ENCODE measurements at places on chromosomes 3 and 15.

DNA sequence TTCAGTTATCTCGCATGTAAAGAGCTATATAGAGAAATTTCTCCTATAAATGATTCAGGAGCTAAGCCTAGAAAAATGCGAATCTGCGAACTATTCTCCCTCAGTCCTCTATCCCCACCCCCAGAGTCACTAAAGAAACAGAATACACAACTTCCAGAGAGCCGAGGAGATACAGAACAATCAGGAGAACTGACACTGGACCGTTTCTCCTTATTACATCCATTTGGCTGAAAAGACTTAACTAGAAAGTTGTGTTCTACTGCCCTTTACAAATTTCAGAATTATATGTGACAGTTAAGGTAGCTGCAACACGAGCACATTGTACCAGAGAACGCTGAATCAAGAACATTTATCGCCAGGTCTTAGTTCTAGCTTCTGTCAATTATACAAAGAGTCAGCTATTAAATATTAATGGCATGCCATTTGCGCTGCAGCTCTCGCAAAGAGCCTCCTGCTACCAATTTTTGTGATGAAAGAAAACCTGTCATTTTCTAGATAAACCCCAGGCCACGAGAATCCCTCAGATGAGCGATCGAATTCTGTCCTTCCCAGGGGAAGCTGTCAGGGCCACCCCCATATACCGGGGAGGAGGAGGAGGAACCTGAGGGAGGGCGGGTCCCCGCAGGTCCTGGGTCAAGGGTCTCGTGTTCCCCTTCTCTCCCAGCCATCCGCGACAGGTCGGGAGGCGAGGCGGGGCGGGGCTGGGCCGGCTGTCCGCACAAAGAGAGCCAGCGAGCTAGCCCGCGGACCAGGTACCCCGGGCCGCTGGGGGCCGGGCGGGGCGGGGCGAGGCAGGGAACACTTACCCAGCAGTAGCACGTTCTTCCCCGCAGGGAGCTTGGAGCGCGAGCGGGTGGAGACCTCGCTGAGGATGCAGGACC, 878 bp downstream of the DYNC1LI1 start:
- peak; percentile 95 for DNase-seq

GRCh38 chr3:13420045-13420830, at the start of gene NUP210:
NUP210 (minus strand) TSS chr3:13420322; CDS start chr3:13420226, 96 bp downstream.
- peak; percentile 94 for DNase-seq

GRCh38 chr15:41994772-41995475, 22.6 kb upstream of the EHD4 start:
- DNase-seq = peak; percentile 19

DNA sequence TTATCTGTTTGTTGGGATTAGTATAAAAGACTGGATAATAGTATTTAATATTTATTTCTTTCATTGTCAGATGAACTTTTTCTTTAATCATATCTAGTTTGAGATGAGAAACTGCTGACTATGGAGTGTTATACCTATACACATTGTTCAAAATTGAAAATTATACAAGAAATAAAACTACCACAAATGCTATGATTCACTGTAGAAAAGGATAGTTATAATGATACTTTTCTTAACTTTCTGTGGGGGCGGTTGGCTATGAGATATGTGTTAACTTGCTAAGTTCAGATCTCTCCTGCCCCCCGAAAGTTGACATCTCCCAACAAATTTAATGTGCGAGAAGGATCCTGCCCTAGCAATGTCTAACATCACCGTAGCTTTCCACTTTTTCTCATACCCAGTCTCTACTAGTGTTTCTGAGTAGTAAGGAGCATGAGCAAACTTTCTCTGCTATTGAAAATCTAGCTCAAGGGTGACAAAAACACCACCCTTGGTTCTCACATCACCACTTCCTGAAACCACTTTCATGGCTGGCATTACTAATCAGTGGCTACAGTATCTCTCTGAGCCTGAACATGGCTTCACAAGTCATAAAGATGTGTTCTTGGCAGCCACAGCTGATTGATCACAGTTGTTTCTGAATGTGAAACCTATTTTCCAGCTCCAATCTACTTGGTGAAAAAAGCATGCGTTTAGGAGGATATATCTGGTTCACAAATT, 15.8 kb upstream of the SAMMSON start:
- no peak for DNase-seq

GRCh38 chr15:89666858-89667705, 11.8 kb upstream of the KIF7 start:
- DNase-seq = no peak

GRCh38 chr3:37137516-37137915, 36.9 kb downstream of the LRRFIP2 start:
- DNase-seq = no peak

DNA sequence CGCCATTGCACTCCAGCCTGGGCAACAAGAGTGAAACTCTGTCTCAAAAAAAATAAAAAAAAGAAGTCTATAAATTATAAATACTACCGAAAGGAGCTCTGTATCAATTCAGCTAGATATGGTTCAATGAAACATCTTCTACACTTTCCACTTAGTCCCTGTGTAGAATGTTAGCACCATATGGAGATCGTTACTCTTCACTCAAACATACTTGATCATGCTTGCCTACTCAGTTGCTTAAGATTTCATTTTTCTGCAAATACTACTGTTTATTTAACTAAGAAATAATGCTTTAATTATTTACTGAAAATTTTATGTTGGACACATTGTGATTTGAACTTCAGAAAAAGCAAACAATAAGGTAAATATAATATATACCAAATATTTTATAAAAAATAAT, 17.1 kb upstream of the NANOGP8 start:
- DNase-seq = no peak

- DNase-seq = no peak
Observed at GRCh38 chr3:79139395-79140068, 628.3 kb downstream of the ROBO1 start.

DNA sequence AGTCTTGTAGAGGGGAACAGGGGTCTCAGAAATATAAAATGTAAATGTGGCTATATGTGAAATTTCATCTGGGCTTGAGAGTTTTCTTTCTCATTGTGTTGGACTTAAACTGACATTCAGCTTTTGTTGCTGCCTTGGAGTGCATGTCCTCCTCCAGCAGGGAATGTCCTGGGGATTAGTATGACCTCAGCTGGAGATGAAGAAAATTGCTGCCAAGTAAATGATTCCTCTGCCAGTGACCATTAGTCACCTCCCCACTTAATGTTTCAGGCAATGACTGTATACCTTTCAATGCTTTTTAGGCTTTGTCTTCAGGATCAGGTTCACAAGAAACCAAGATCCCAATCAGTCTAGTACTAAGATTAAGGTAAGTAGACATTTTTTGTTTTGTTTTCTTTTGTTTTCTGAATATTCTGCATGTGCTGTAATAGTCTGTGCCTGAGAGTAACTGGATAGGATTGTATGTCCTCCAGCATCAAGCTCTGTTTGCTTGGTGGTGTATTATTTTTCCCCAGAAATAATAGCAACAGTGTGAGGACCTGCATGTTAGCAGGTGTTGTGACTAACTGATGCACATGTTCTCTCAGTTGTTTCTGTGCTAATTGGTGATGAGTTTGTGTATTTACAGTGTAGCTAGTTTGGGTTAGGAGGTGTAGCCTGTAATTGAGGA, 18.1 kb upstream of the SLC22A13 start:
- DNase-seq = no peak

GRCh38 chr15:35491999-35492398, 54.0 kb downstream of the DPH6 start:
- DNase-seq = no peak

DNA sequence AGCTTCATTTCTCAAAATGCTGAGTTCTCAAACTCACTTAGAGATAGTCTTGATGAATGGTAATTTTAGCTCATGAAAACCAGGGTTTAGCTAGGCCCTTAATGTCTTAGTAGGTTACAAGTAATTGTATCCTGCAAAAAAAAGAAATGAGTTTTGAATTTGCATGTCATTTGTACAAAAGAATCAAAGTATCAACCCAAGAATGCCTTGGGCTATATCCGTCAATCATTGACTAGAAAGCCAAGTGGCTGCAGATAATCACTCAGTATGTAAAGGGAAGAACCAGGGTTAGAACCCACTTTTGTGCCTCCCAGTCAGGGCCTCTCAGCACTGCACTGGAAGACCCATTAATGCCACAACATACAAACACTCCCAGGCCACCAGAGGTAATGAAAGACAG, 427.6 kb upstream of the MDFIC2 start:
- no peak for DNase-seq
